Activated CD8-positive, alpha-beta memory T cell treated with anti-CD3 and anti-CD28 coated beads for 4 hours (primary cell): ENCODE measurements at places on chromosomes 6 and 20.

DNA sequence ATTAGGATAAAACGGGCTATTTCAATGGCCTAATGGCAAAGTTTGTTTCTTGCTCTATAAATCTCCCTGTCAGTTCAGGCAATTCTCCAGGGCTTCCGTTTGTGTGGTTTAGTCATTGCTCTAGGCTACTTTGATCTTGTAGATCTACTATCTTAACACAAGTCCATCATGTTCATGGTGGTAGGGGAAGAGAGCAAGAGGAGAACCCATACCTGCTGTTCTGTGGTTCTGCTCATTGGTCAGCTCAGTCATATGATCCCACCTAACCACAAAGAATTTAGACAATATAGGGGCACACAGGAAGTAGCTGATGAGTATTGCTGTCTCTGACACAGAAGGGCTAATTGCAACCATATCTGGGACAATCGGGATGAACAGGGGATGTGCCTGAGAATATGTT is 4.9 kb upstream of the DEK start:
- DNase-seq = no peak

- no peak for DNase-seq
Measured at GRCh38 chr6:22071270-22072041, 225.4 kb downstream of the PRL start.

- no peak for DNase-seq
Measured at GRCh38 chr6:36727505-36728021, 29.9 kb downstream of the RAB44 start.

GRCh38 chr6:18609715-18610114 is 222.6 kb downstream of the RNF144B start:
- DNase-seq = no peak

GRCh38 chr6:89295981-89296380 is 19.1 kb downstream of the GABRR2 start:
- DNase-seq = no peak

- no peak for DNase-seq
Measured at GRCh38 chr6:150883521-150883920, 18.0 kb downstream of the MTHFD1L start.

GRCh38 chr20:34768096-34768495 is 57.4 kb downstream of the NCOA6 start:
- no peak for DNase-seq

GRCh38 chr6:140462453-140463311 is 1088.2 kb upstream of the CITED2 start:
- no peak for DNase-seq

- DNase-seq = no peak
Measured at GRCh38 chr6:105573138-105573537, 170.3 kb upstream of the PREP start.

- no peak for DNase-seq
Measured at GRCh38 chr20:30484749-30485070, 772.8 kb upstream of the DEFB115 start.

- DNase-seq = no peak
Measured at GRCh38 chr6:42522942-42523814, 40.7 kb upstream of the UBR2 start.

DNA sequence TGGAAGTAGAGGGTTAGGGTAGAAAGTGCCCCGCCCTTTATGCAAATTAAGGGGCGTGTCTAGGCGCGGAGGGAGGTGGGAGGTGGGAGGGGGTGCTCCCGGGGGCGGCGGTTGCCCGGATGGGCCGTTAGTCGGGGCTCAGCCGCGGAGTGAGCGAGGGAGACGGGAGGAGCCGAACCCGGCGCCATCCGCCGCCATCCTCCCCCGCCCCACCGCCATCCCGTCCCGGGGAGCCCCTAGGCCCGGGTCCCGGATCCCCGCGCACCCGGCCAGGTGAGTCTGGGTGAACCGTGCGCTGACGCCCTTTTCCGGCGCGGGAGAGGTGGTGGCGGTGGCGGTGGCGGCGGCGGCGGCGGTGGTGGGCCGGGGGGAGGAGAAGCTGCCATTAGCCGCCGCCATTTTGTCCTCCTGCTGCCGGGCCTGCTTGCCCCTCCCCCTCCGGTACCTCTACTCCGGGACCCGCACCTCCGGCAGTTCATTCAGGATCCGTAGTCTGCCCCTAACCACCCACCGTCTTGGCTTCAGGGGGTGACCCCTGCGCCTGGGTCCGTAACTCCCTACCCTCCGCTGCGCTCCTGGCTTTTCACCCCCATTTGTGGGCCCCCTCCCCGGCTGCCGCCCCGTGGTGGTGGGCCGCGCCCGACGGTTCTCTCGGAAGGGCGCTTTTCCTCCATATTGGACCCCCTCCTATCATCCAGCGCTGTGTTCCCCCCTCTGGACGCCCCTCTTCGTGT is at the start of gene PRRC2A:
Gene PRRC2A, plus strand, starts transcription at position 130 of the 734 bp plus-strand sequence. CDS start 2,075 bp downstream, outside the sequence.
- peak; percentile 64 for DNase-seq
